ENCODE measurements at places on chromosomes 16 and 17.

DNA sequence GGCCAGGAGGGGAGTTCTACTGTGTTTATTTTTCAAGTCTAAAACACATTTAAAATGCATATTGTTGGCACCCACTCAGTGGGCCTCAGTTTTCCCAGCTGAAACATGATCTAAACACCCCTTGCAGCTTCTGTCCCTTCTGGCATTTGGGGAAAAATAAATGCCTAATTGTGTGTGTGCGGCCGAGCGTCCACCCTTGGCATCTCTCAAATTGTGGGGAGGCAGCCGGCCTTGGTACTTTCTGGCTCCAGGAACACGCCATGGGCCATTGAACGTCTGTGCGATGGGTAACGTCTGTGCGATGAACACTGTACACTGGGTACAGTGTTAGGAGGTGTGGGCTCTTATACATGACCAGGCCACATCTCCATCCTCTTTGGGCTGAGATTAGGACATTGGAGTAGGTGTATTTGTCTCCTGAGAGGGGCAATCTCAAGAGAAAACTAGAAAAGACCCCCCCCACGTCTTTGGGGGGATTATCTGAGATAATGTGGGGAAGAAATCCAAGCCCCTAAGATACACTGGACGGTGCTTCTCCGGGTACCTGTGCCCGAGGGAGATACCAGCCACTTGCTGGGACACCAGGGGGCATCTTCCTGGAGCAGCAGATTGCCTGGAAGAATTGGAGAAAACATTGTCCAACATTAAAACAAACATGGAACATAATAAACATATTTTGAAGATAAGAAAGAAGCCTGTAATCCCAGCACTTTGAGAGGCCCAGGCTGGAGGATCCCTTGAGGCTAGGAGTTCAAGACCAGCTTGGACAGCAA lies 54.9 kb downstream of the RAB11FIP4 start:
- DNase-seq, result no peak

- DNase-seq, result no peak
Measured at GRCh38 chr16:13680021-13680889, 239.7 kb upstream of the ERCC4 start.

- no peak for DNase-seq
Measured at GRCh38 chr16:77801817-77802216, 13.5 kb downstream of the VAT1L start.

DNA sequence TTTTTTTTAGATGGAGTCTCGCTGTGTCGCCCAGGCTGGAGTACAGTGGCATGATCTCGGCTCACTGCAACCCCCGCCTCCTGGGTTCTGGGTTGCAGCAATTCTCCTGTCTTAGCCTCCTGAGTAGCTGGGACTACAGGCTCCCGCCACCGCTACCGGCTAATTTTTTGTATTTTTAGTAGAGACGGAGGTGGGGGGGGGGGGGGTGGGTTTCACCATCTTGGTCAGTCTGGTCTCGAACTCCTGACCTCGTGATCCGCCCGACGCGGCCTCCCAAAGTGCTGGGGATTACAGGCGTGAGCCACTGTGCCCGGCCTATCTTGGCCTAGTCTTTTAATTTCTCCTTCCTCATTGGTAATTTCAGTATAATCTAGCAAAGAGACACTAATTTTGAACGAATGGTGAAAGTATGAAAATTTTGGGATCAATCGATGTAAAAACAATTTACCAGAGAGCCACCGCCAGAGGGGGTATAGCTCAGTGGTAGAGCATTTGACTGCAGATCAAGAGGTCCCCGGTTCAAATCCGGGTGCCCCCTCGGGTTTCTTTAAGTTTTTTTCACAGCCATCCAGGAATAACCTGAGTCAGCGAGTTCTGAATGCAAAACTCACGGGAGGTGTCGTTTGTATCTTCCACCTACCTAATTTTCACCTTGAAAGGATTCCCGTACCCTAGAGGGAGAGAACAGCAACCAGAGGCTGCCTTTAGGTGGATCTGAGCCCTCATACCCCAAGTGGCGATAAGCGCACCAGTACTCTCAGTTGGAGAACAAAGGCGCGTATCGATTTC lies 2.5 kb upstream of the LASP1 start:
- peak; percentile 84 for DNase-seq

GRCh38 chr17:10899281-10899680 lies 61.4 kb upstream of the PIRT start:
- DNase-seq, result no peak

DNA sequence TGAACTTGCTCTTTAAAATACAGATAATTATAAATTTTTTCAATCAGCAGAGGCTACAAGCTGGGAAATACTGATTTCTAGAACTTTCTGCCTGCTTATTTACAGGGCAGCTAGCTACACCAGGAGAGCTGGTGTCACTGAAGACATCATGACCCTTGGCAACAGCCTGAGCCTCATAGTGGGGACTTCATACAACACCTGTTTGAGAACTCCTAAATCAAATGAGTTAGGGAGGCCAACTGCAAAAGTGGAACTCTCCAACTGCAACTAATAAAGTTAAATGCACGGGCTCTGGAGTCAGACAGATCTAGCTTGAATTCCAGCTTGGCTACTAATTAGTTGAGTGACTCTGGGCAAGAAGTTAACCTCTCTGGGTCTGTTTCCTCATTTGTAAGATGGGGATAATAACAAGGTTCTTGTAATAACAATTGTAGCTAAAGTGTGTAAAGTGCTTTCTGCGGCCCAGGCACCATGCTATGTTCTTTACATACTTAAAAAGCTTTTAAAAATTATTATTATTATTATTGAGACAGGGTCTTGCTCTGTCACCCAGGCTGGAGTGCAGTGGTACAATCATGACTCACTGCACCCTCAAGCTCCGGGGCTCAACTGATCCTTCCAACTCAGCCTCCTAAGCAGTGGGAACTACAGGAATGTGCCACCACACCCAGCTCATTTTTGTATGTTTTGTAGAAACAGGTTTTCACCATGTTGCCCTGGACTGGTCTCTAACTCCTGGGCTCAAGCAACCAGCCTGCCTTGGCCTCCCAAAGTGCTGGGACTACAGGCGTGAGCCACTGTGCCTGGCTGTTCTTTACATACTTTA lies 33.4 kb downstream of the VAC14 start:
- no peak for DNase-seq

DNA sequence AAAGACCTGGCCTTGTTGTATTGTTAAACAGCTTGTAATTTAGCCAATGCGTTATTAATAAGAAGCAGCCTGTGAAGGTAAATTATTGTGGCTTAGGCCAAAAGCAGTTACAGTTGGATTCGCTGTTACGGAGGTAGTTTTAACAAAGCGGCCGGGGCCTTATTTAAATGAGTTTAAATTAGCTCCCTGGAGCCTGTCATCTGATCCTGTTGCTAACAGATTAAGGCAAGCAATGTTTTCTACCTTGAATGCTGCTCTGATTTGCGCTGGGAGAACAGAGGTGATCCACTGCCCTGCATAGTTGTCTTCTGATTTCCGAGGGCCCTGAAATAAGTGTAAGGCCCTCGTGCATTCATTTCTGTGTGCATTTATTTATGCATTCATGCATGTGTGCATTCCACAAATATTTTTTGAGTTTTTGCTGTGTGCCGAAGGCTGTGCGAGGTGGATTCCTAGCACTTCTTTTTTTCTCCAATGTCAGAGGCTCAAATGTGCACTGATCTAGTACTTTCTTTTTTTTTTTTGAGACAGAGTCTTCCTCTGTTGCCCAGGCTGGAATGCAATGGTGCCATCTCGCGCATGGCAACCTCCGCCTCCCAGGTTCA lies 10.9 kb downstream of the SEC14L5 start:
- DNase-seq, result no peak

DNA sequence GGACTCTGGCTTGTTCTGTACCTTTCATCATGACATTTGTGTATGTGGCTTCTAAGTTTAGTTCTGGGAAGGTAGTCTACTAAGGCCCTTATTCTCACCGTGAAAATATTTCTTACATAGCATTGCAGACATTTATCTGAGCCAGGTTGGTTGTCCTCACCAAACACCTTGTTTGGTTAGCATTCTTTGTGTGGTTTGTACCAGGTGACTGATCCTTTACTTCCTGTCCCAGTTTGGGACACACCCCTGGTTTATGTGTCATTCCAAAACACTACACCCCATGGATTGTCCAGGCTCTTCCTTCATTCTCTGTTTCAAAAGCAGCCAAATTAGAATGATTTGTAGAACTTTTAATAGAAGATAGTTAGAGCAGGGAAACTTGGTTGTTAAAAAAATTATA lies 23.2 kb upstream of the DUSP14 start:
- no peak for DNase-seq

DNA sequence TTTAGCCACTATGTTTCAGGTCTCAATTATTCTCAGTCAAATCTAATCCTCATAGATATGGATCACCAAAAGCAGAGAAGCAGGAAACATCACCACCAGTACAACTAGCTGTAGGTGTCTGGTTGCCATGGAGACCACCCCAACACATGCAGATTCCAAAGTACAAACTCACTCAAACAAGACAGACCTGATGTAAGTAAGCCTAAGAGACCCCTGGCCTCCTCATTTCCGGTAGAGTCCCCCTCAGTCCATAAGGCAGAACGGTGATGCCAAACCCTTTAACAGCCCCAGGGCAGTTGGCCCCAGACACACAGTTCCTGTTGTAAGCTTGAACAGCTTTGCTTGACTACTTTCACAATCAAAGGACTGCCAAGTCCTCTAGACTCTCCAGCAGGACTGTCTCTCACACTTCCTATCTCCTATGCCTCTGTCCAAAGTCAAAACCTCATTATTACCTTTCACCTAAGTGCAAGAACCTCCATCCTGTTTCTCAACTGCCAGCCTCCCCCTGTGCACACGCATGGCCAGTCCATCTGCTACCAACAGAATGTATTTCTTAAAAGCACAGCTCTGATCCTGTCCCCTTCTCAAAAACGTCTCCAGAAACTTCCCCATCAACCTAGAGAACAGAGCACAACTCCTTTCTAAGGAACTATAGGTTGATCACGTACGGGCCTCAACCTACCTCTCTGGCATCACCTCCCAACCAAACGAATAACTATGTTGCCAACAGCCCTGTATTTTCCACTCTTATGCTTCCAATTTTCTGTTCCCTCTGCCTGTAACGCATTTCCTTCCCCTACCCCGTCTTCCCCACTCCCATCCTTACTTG lies 23.9 kb downstream of the SLC39A11 start:
- DNase-seq, result peak; percentile 34

Measured in hematopoietic multipotent progenitor cell treated with erythropoietin and hydrocortisone succinate and interleukin-3 and kit ligand, for 6 days (in vitro differentiated cells).